ENCODE measurements at places on chromosomes 16 and 17. TPM values are rescaled to one million over a fixed set of nuclear protein-coding genes. Genes with fewer than 3 reads are reported as not detected.

DNA sequence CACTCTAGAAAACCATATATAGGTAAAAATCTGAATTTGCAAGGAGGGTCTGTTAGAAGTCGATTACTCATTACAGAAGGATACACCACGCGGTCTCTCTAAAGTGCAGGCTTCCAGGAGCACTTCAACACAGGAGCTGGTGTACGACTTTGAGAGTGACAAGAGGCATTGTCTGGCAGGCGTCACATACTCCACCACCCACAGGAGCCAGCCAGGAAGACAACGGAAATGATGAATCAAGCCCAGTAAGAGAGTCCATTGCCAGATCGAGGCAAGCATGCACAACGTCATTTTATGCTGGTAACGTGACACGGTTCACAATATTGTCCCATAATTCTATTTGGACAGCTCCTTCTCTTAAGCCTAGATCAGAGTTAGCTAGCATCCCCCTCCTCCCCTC is 15.0 kb upstream of the CACNG4 start:
- H3K27me3 ChIP-seq: peaks cover 42% of the 10 kb centered on the region
- H3K27ac ChIP-seq: no peak overlapping the region
- no peak overlapping the region for H3K4me3 ChIP-seq

- H3K36me3 ChIP-seq: no peaks in the 10 kb centered on the region
- no peak overlapping the region for H3K4me3 ChIP-seq
- H3K27me3 ChIP-seq: no peaks in the 10 kb centered on the region
- no peak overlapping the region for H3K27ac ChIP-seq
- no peak for DNase-seq
These were observed 65.8 kb downstream of the FTO start for GRCh38 chr16:53769787-53770186.

DNA sequence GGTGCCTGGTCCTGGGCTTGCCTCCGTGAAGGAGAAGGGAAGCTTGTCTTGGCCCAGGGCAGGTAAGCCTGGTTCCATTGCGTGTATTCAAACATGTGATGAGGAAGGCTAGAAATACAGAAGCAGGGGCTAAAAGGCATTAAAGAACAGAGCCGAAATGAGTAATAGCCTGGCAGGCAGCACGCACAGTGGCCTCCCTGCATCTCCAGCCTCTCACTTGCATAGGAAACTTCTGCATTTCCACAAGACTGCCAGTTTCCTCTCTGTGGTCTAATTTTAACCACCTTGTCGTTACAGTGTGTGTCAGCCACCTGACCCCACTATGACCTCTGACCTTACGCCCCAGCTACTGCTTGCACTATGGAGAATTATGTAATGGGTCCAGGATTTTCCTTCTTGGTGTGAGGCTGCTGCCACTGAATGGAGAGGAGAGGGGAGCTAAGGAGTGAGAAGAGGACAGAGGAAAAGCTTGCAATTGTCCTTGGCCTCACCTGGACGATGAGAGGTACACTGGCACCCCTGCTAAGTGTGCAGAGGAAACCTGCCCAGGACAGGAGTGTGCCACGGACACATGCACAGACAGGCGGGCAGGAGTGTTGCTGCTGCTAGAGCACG is 32.8 kb downstream of the HIC1 start:
- peak overlapping the region; percentile 16 for H3K4me3 ChIP-seq
- peaks cover 91% of the 10 kb centered on the region for H3K4me1 ChIP-seq
- peak; percentile 88 for DNase-seq
- H3K27me3 ChIP-seq: no peaks in the 10 kb centered on the region

MT3 gene
- not detected for total RNA-seq

GRCh38 chr16:70437017-70437581 is 1.8 kb downstream of the ST3GAL2 start:
- H3K4me3 ChIP-seq: peak overlapping the region; percentile 85
- H3K27me3 ChIP-seq: no peaks in the 10 kb centered on the region
- H3K36me3 ChIP-seq: peaks cover 6% of the 10 kb centered on the region
- DNase-seq: no peak
- H3K4me1 ChIP-seq: peaks cover 39% of the 10 kb centered on the region

DNAH17 gene
- total RNA-seq: not detected

DNA sequence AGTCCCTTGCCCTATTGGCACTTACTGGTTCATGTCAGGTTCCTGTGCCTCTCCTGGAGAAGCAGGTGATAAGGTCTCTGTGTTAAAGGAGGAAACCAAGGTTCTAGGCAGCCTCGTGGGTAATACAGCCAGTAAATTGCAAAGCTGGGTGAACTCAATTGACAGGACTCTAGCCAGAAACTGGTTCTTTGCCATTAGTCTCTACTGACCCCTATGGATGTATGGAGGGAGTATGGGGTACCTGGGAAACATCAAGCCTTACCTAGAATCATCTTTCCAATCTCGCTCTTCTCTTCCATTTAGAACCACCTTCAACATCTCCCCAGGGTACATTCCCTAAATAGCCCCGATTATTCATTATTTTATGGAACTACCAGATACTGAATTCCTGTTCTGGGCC is 169.3 kb downstream of the CDH13 start:
- no peaks in the 10 kb centered on the region for H3K36me3 ChIP-seq
- no peak for DNase-seq
- peaks cover 1% of the 10 kb centered on the region for H3K4me1 ChIP-seq
- H3K27me3 ChIP-seq: no peaks in the 10 kb centered on the region

WFDC1 gene
- total RNA-seq: not detected

DNA sequence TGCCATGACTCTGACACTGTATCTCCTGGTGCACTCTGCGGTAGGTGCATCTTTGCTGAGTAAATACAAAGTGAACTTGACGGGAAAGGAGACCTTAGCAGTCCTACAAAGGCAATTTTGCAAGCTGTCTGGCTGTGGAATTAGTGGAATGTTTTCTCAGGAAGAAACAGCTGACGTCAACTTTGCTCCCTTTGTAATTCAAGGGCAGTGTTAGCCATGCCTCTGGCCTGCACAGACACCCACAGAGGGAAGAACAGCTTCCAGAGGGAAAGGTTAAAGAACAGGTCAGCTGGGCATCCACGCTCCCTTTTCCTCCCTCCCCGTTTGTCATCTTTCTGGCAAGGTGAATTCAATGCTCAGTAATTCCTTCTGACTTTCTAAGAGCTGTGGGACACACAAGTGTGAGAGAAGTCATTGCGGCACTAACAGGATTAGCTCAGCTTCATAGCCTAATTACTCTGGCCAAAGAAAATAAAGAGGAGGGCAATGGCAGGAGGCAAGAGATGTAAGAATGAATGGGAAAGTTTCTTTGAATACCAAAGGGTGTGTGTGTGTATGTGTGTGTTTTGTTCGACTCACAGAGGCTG is 476.9 kb upstream of the GOT2 start:
- no peak overlapping the region for H3K27ac ChIP-seq
- no peaks in the 10 kb centered on the region for H3K27me3 ChIP-seq
- no peak overlapping the region for H3K4me3 ChIP-seq
- H3K4me1 ChIP-seq: no peaks in the 10 kb centered on the region
- DNase-seq: no peak

- DNase-seq: no peak
- no peaks in the 10 kb centered on the region for H3K4me1 ChIP-seq
- H3K27me3 ChIP-seq: peaks cover 3% of the 10 kb centered on the region
- H3K36me3 ChIP-seq: no peaks in the 10 kb centered on the region
These were observed 36.5 kb downstream of the ABCC6 start for GRCh38 chr16:16186820-16187219.

DNA sequence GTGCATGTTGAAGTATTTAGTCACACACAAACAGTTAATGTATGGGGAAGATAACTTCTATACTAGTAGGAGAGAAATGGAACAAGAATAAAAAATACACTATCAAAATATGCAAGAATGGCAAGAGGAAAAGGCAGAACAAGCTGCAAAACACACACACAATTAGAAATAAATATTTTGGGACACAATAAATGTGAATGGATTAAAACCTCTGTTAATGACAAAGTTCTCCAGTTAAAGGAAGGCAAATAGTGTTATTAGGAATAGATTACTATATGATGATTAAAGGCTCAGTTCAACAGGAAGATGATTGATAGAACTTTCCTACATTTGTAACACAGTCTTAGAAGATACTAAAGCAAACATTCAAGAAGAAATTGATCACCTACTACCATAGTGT is 106.3 kb upstream of the ZNF750 start:
- no peak overlapping the region for H3K27ac ChIP-seq
- peaks cover 76% of the 10 kb centered on the region for H3K36me3 ChIP-seq
- H3K4me1 ChIP-seq: no peaks in the 10 kb centered on the region
- H3K27me3 ChIP-seq: no peaks in the 10 kb centered on the region
- no peak for DNase-seq

Data from activated CD8-positive, alpha-beta memory T cell treated with anti-CD3 and anti-CD28 coated beads, Interleukin-2, amount 10 ng/mL, durations not matched to agents 7 days and 5 days (primary cell).